Lung (tissue), 17 donors: ENCODE measurements at places on chromosomes 16 and 17. TPM values are rescaled to one million over a fixed set of nuclear protein-coding genes. Genes with fewer than 3 reads are reported as not detected.
A peak's percentile ranks its signal among the peaks of the same experiment; 100 is the strongest.

DNA sequence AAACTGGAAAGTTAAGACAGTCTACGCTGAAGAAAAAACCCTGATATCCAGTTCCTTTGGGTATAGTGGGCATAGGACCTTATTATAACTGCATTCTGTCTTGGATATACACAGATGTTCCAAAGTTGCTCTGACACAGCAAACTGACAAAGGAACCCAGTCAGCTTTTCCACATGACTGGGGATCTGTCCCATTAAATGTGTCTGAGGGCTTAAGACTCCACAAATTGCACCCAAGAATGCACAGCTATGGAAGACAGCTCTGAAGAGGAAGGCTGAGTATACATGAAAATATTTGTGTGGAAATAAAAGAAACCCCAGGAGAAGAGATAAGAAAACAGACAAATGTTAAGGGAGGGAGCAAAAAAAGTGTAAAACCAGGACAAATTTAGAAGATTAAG lies 114.1 kb downstream of the SPAG9 start:
- no peak for DNase-seq

DNA sequence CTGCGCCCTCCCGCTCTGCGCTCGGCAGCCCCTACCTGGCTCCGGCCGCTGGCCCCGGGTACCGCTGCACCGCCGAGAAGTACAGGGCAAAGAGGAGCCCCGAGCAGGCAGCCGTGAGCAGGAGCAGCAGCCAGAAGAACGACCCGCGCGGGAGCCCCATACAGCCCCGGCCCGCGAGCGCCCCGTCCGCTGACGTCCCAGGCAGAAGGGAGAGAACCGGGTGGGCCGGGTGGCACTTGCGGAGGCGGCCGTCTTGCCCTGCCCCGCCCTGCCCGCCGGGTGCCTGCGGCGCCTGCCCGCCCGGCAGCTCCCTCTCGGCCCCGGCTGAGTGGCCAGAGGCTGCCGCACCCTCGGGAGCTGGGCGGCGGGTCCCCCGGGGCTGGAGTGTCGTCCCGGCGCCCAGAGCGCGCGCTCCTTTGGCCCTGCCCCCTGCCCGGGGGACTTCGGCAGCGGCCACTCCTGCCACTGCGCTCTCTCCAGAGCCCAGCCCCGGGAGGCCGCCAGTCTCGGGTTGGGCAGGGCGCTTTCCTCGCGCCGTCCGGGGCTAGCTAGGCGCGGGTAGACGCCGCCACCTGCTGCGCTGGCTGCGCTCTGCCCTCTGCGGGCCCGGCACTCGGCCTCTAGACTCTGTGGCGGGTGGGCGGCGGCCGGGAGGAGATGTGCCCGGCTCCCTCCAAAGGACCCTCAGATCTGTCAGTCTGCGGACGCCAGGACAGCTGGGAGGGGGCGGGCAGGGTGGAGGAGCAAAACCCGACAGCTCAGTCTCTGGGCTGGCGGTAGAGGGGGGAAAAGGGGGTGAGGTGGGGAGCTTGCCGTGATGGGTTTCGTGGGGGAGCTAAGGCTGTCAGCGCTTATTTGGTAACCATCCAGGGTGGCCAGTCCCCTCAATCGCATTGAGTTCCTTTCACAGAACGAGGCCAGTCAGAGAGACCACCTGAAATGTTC lies at the start of gene ST6GALNAC2:
Gene ST6GALNAC2 (minus strand): TSS at position 212 of the 945 bp plus-strand sequence. CDS start 52 bp downstream, at position 160.
- peak; percentile 70 for DNase-seq

DNA sequence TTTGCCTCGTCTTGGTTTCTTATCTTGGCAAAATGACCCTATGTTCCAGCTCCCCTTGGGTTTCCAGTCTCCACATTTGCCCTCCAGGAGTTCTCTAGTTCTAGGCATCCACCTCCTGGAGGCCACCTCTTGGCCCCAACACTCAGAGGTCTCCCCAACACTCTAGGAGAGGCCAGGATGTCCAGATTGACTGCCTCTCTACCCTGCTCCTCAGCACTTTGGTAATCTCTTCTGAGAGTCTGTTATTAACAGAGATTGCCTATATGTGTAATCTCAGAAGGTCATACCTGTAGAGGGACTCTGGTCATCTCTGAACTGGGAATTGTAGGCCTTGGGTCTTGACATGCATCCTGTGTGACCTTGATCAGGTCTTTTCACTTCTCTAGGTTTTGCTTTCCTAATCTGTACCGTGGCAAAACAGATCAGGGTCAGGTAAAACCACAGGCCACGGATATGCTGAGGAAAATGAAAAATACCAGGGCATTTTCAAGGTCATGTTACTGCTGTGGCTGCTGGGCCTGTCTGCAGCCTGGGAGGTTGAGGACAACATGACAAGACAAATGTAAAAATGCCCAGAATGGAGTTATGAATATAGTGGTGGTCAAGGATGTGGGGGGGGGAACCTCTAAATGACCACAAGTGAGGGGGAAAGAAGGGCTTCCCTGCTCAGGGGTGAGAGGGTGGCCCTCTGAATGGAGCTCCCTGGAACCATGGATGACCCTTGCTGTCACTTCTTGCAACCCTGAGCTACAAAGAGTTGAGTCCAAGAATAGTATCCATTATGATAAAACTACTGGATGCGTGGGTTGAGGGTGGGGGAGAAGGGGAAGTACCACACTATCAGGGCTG lies 5.0 kb upstream of the CCL4L2 start:
- no peak for DNase-seq

- no peak for DNase-seq
These were observed 290.2 kb upstream of the IRX3 start for GRCh38 chr16:54576785-54577184.

GRCh38 chr16:84369105-84369504 lies 767 bp downstream of the ATP2C2 start:
- DNase-seq, result no peak

Gene HSF5
- polyA plus RNA-seq, result 0.02 TPM

DNA sequence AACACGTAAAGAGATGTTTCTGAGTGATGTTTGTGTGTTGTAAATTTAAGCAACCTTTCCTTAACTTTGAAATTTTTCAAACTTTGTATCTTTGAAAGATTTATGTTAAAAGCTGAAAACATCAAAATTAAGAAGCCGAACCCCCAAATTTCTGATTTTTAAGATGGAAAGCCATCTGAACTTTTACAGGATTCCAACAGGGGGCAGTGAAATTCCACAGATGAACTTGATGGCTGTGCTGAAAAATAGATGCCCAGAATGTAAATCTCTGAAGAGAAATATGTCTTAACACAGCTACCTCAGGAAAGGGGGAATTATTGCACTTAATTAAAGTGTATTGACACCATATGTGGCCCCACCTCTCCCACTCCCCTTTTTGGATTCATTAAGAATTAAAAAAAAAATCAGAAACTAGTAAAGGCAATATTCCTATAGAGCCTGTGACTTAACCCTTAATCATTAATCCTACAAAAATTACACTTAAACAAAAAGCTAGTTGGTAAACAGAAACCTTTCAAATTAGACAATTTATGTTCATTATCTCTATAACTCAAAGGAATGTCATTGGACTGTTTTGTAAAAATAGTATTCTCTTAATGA lies 597.9 kb downstream of the KCNJ2 start:
- peak; percentile 33 for DNase-seq

Gene GFER
- 63.5 TPM for polyA plus RNA-seq

GRCh38 chr17:74211912-74212208 lies 1.5 kb upstream of the TTYH2 start:
- DNase-seq, result no peak

Gene EVPLL
- 2.0 TPM for polyA plus RNA-seq

Gene ITGA2B
- polyA plus RNA-seq, result 6.3 TPM

- DNase-seq, result peak; percentile 56
These were observed 35.9 kb downstream of the CMTM4 start for GRCh38 chr16:66660422-66661209.

DNA sequence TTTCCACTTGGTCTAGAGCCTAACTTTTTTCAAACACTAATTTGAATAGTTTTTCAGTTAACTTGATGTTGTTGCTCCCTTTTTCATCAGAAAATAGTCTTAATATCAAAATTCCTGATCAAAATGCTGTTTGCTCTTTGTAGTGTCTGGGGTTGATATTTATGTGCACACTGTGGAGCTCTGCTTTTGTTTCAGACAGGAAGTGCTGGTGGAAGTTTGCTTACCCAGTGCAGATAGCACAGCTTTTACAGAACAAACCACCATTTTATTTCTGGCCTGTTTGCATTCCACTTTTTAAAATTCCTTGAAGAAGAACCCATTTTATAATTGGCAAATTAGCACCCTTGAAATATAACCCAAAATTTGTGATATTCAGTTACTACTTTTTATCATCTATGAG lies 125.4 kb downstream of the MRTFB start:
- DNase-seq, result peak; percentile 11

Gene CHST4
- polyA plus RNA-seq, result 0.28 TPM

DNA sequence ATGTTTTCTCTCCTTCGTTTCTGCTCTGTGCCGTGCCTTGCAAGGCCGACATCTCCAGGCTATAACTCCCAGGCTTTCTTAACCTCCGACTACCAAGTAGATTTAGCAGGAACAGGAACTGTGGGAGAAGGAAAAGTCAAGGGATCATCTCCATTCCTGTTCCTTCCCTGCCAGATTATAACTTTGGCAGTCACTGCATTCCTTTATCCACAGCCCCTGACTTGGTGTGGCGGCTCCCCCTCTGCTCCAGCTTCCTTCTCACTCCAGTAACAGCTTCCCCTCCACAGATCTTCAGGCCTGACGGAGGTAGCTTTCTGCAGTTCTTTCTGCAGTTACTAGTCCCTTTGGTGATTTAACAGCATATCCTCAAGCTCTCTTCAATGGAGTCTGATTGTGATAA lies 234.6 kb upstream of the MON1B start:
- peak; percentile 42 for DNase-seq

DNA sequence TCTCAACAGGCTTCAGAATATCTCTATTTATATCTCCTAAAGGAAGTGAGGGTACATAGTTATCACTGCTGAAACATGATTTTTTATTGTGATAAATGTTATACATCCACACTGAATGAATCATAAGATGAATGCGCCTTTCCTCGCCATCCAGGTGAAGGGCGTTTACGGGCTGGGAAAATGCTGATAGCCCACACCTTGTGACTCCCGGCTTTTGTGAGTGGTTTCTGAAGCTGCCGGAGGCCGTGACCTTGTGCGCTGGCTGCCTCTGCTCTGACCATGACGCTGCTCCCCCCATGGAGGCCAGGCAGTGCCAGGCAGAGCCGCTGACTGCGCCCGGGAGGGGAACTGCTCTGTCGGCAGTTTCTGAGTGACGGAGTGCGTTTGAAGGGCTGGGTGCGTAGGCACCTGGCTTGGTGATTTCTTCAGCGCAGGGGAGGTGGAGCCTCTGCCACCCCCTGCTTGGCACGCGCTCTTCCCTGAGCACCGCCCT lies 97.2 kb downstream of the RAP1GAP2 start:
- DNase-seq, result no peak

DNA sequence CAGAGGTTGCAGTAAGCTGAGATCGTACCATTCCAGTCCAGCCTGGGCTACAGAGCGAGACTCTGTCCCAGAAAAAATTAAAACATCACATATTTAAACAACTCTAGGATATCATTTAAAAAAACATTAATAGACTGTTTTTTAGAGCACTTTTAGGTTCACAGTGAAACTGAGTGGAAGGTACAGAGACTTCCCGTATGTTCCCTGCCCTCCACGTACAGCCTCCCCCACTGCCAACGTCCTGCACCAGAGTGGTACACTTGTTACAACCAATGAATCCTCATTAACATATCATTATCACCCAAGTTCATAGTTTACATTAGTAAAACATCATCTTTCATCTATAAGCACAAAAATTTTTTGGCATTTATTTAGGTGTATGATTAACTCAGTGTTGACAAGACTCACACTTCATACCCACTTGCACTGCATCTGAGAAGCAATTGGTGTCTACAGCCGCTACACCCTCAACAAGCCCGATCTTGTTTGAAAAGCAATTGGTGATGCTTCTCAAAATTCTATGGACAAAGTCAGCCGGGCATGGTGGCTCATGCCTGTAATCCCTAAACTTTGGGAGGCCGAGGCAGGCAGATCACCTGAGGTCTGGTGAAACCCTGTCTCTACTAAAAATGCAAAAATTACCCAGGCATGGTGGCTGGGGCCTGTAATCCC lies 39.9 kb upstream of the STH start:
- no peak for DNase-seq

DNA sequence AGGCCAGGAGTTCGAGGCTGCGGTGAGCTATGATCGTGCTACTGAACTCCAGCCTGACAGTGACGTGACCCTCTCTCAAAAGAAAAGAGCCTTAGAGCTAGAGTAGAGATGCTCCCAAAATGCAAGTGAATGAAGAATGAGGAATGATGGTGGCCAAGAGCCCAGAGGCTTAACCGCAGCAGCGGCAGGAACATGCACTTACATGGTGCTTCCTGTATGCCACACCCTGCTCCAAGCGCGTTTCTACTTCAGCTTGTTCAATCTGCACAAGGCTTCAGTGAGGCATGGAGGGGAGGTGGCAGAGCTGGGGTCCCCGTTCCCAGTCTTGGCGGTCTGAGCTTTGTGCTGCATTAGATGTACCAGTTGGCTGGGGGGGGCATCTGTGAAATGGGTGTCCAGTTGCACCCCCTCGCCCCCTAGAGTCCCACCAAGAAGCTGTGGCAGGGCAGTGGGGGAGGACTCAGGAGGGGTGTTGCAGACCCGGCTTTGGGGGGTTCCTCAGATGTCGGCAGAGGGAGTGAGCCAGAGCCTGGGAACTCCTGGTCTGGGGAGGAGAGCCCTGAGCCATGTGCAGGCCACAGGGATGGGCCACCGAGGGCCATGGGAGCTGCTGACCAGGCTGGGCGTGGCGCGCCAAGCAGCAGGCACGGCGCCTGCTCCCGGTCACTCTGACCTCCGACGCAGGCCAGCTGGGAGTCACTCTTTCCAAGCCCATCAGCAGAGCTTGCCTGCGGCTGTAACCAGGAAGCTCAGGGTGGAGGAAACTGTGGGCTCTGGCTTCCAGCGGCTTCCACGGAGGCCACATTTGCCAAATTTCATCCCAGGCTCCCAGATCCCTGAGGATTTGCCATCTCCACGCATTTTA lies 260.1 kb downstream of the PARN start:
- DNase-seq, result no peak

- no peak for DNase-seq
These were observed 18.9 kb upstream of the ABCC3 start for GRCh38 chr17:50615828-50616227.

GRCh38 chr17:81863833-81864768 lies 3.8 kb upstream of the P4HB start:
- no peak for DNase-seq

GRCh38 chr16:66476328-66477027 lies 49.4 kb downstream of the BEAN1 start:
- no peak for DNase-seq
